ENCODE measurements at places on chromosomes 2 and 18. TPM values are rescaled to one million over a fixed set of nuclear protein-coding genes. Genes with fewer than 3 reads are reported as not detected.

- H3K4me1 ChIP-seq: peaks cover 84% of the 10 kb centered on the region
- no peak overlapping the region for H3K4me3 ChIP-seq
- H3K27ac ChIP-seq: peak overlapping the region; percentile 14
- DNase-seq: no peak
Measured at GRCh38 chr2:73999881-74000597, 15.3 kb downstream of the TET3 start.

DNA sequence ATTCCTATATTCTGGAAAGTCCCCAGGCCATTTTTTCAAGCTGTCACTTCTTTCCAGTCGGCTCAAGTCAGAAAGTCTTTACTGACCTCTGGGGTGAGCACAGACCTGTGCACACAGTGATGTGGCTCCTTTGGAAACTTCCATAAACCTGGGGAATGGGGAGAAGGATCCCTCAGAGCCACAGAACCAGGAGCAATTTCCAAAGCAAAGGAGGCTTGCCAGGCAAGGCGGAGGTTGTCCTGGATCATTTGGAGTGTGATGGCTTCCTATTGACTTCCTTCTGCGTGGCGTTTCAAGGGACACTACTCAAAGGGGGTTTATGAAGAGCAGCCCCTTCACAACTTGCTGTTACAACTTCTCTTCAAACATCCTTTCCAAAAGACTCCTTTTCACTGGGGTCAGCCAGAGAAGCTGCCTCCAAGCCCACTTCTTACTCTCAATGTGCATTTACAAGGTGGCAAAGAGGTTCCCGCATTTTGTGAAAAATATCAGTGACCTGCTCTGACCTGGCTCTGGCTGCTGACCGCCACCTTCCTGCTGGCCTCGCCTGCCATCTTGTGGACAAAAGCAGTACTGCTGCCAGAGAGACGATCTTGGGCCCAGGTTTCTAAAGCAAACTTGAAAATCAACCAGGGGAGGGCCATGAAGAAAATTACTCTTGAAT is 18.2 kb upstream of the TMEM247 start:
- H3K27me3 ChIP-seq: no peaks in the 10 kb centered on the region
- H3K36me3 ChIP-seq: no peaks in the 10 kb centered on the region
- no peak overlapping the region for H3K27ac ChIP-seq
- peak; percentile 81 for DNase-seq

GRCh38 chr2:238527565-238527964 is 100.8 kb downstream of the ASB1 start:
- no peak overlapping the region for H3K4me3 ChIP-seq
- peaks cover 3% of the 10 kb centered on the region for H3K27me3 ChIP-seq
- peaks cover 5% of the 10 kb centered on the region for H3K36me3 ChIP-seq
- H3K27ac ChIP-seq: no peak overlapping the region
- no peak for DNase-seq

DNA sequence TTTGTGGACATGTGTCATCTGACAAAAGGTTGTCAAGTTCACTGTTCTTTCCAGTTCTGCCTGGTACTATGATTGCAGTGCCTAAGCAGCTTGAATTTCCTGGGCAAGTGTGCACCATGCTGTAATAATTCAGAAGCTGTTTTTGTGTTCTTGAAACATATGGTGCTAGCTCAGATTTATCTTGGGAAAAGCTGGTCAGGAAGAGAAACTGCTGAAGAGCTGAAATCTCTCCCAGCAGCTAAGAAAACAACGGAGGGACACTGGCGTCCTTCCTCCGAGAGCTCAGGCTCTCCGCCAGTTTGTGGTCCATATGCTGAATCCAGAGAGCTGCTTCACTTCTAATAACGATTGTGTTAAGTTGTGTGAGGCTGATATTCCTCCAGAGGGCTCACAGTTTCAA is 642.0 kb downstream of the DPP10 start:
- H3K36me3 ChIP-seq: no peaks in the 10 kb centered on the region
- no peaks in the 10 kb centered on the region for H3K4me1 ChIP-seq
- H3K27me3 ChIP-seq: no peaks in the 10 kb centered on the region
- H3K4me3 ChIP-seq: no peak overlapping the region

DNA sequence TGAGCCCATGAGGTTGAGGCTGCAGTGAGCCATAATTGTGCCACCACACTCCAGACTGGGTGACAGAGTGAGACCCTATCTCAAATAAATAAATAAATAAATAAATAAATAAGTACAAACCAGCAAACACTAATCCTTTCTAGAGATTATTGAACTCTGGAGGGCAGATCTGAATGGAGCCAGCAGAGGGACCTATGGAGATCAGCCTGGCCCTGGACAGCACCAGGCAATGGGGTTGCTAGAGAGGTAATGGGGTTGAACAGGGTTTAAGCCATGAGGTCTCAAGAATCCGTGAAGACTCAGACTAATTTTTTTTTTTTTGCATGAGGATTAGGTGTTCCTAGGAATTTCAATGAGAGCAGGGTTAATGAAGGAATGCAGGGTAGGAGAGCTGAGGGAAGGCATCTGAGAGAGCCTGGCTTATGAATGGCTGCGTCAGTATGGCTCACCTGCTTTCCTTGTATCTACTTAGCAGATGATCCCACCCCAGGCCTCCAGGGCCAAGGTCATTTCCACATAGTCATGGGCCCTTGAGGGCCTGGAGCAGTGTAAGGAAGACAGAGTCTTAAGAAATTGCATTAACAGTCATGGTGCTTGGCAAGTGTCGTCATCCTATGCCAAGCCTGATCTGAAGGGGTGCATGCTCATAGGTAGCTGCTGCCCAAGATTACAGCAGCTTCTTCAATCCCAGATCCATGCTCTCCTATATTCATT is 34.6 kb upstream of the IL37 start:
- no peak overlapping the region for H3K4me3 ChIP-seq
- no peak overlapping the region for H3K27ac ChIP-seq
- no peaks in the 10 kb centered on the region for H3K36me3 ChIP-seq
- H3K27me3 ChIP-seq: peaks cover 9% of the 10 kb centered on the region
- H3K4me1 ChIP-seq: peaks cover 19% of the 10 kb centered on the region
- no peak for DNase-seq

GRCh38 chr18:67318651-67319050 is 197.9 kb downstream of the DSEL start:
- H3K36me3 ChIP-seq: no peaks in the 10 kb centered on the region
- no peaks in the 10 kb centered on the region for H3K27me3 ChIP-seq
- no peak for DNase-seq
- no peak overlapping the region for H3K27ac ChIP-seq
- no peaks in the 10 kb centered on the region for H3K4me1 ChIP-seq

DNA sequence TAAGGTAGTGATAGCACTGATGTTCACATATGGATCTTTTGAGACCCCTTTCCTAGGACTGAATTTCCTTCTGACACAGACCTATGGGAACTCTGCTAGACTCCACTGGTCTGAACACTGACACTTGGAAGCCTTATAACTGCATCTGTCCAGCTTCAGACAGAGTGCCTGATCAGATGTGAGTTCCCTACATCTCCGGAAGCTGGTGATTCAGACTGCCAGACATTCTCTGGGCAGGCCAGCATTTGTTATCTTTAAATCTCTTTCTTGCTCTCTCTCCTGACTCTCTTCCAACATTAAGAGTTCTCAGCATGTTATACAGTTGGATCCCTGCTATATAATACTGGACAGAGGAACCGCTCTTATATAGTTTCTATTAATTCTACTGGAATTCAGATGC is 408.5 kb downstream of the ZEB2 start:
- no peak overlapping the region for H3K27ac ChIP-seq
- peaks cover 46% of the 10 kb centered on the region for H3K36me3 ChIP-seq
- H3K4me1 ChIP-seq: peaks cover 19% of the 10 kb centered on the region
- DNase-seq: no peak

DNA sequence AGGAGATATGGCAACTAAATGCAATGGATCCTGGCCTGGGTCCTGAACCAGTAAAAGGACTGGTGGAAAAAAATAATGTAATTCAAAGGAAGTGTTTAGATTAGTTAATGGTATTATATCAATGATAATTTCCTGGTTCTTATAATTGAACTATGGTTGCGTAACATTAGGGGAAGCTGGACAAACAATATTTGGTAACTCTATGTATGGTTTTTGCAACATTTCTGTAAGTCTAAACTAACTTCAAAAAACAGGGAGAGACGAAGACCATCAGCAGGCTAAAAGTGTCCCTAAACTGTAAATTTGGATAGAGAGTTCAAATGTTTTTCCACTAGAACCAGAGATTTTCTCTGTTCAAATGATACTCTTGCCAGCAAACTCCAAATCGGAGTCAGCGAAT is 36.9 kb downstream of the KLF7 start:
- no peak overlapping the region for H3K27ac ChIP-seq
- H3K4me1 ChIP-seq: peaks cover 64% of the 10 kb centered on the region

GRCh38 chr2:3628800-3629199 is 29.2 kb upstream of the ALLC start:
- no peaks in the 10 kb centered on the region for H3K4me1 ChIP-seq
- no peaks in the 10 kb centered on the region for H3K36me3 ChIP-seq
- H3K27ac ChIP-seq: no peak overlapping the region

DNA sequence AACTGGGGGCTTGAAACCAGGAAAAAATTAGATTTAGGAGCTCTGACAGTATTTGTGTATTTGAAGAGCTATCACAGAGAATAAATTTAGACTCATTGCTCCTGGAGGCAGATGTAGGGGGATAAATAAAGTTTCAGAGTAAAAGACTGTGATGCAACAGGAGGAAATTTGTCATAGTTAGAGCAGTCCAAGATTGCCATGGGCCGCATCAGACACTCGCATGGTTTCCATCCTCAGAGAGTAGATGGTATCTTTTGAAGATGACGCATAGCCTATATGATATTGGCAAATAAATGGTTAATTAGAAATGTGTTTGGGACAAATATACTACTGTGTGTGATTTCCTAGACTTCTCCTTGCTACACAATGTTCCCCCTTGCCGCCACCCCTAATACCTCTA is 170.5 kb downstream of the FTCDNL1 start:
- peaks cover 14% of the 10 kb centered on the region for H3K27me3 ChIP-seq
- H3K4me3 ChIP-seq: no peak overlapping the region
- no peak for DNase-seq
- H3K36me3 ChIP-seq: no peaks in the 10 kb centered on the region
- peaks cover 7% of the 10 kb centered on the region for H3K4me1 ChIP-seq

- DNase-seq: no peak
- peaks cover 13% of the 10 kb centered on the region for H3K27me3 ChIP-seq
- H3K4me3 ChIP-seq: no peak overlapping the region
- peaks cover 3% of the 10 kb centered on the region for H3K4me1 ChIP-seq
Measured at GRCh38 chr2:224252631-224253030, 149.3 kb downstream of the FAM124B start.

- H3K36me3 ChIP-seq: no peaks in the 10 kb centered on the region
- H3K4me1 ChIP-seq: no peaks in the 10 kb centered on the region
- H3K4me3 ChIP-seq: no peak overlapping the region
Measured at GRCh38 chr2:158772306-158773078, 22.6 kb upstream of the DAPL1 start.

GRCh38 chr2:38700881-38701458 is 35.1 kb downstream of the GALM start:
- peak overlapping the region; percentile 84 for H3K27ac ChIP-seq
- DNase-seq: no peak
- H3K36me3 ChIP-seq: peaks cover 38% of the 10 kb centered on the region
- peaks cover 51% of the 10 kb centered on the region for H3K4me1 ChIP-seq
- H3K4me3 ChIP-seq: peak overlapping the region; percentile 59
- H3K27me3 ChIP-seq: no peaks in the 10 kb centered on the region

DNA sequence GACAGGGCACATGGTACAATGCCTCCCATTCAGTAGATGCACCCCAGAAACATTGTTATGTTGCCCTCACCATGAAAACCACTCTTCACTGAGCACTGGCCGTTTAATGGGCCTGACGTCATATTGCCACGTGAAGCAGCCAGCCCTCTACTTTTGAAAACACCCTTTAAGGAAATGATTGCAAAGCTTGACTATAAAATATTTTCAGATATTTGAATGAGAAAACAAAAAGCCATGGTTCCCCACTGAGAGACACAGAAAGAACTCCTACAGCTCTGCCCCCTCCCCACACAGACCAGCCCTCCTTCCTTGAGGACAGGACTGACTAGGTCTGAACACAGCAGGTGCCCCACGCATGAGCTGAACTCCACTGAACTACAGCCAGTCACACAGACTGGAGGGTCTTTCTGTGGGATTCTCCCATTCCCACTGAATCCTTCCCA is 349.1 kb downstream of the ANAPC1 start:
- peaks cover 15% of the 10 kb centered on the region for H3K27me3 ChIP-seq
- peaks cover 25% of the 10 kb centered on the region for H3K4me1 ChIP-seq
- H3K36me3 ChIP-seq: no peaks in the 10 kb centered on the region
- H3K27ac ChIP-seq: no peak overlapping the region

DNA sequence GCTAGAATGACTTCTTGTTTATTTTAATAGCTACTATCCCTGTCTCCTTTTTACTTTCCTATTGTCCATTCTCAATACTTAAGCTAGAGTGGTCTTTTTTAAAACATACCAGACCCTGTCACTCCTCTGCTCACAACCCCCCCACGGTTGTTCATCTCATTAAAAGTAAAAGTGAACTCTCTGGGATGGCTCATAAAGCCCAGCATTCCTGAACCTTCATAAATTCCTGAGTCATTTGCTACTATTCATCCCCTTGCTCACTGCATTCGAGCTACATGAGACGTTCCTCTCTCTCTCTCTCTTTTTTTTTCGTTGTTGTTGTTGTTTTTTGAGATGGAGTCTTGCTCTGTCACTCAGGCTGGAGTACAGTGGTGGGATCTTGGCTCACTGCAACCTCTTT is 148.7 kb upstream of the DSEL start:
- DNase-seq: no peak
- H3K27ac ChIP-seq: no peak overlapping the region

DNA sequence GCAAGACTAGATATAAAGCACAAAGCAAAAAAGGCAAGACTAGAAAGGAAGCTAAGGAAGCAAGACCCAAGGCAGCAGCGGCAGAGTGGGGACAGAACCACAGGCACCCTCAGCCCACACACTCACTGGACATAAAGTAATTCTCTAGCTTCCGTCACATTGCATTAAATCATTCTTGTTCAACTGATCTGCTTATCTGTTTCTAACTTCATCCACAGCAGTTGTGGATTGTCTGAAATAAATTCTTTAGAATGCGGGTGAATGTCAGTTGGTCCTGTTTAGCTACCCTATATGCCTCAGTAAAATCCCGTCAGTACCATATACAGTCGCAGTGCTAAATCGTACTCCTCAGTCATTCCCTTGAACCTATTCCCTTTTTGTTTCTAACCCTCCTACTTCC is 183.2 kb upstream of the SLC39A10 start:
- no peaks in the 10 kb centered on the region for H3K27me3 ChIP-seq
- H3K27ac ChIP-seq: no peak overlapping the region
- no peak for DNase-seq
- H3K36me3 ChIP-seq: peaks cover 4% of the 10 kb centered on the region
- H3K4me3 ChIP-seq: no peak overlapping the region

GRCh38 chr2:144333143-144333555 is 186.8 kb downstream of the ZEB2 start:
- H3K27ac ChIP-seq: peak overlapping the region; percentile 91
- peaks cover 38% of the 10 kb centered on the region for H3K4me1 ChIP-seq
- DNase-seq: no peak
- H3K4me3 ChIP-seq: peak overlapping the region; percentile 95
- no peaks in the 10 kb centered on the region for H3K27me3 ChIP-seq

GRCh38 chr2:58762176-58762781 is 521.2 kb upstream of the FANCL start:
- H3K4me3 ChIP-seq: no peak overlapping the region
- DNase-seq: peak; percentile 42
- H3K4me1 ChIP-seq: peaks cover 5% of the 10 kb centered on the region
- no peak overlapping the region for H3K27ac ChIP-seq
- H3K36me3 ChIP-seq: no peaks in the 10 kb centered on the region

The DAW1 gene
- total RNA-seq: not detected

The TMEFF2 gene
- total RNA-seq: not detected

The GPN1 gene
- 37.6 TPM for total RNA-seq

The CDCA7 gene
- total RNA-seq: 88.5 TPM

The NPHP1 gene
- total RNA-seq: 1.4 TPM

The GAREM2 gene
- total RNA-seq: 2.2 TPM

The RIT2 gene
- not detected for total RNA-seq

The IL1R2 gene
- 1.1 TPM for total RNA-seq

The PROKR1 gene
- total RNA-seq: not detected

All from activated CD8-positive, alpha-beta T cell treated with anti-CD3 and anti-CD28 coated beads for 36 hours (primary cell).